ENCODE measurements at places on chromosomes 5 and 9.

- DNase-seq = peak; percentile 75
Measured at GRCh38 chr9:133148199-133149129, 15.2 kb downstream of the GBGT1 start.

DNA sequence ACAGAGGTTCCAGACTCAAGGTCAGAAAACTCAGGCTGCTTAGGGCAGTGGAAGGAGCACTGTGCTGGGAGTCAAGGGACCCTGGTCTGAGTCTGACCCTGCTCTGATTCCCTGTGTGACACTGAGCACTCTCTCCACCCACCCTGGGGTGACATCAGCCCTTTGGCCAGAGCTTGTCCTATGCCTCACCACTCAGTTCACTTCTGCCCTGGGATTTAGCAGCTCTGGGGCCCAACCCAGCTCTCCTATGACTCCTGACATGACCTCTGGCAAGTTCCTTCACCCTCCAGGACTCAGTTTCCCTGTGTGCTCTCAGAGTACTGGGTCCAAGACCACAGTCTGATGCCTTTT is 63.9 kb downstream of the FAM114A2 start:
- DNase-seq = no peak

DNA sequence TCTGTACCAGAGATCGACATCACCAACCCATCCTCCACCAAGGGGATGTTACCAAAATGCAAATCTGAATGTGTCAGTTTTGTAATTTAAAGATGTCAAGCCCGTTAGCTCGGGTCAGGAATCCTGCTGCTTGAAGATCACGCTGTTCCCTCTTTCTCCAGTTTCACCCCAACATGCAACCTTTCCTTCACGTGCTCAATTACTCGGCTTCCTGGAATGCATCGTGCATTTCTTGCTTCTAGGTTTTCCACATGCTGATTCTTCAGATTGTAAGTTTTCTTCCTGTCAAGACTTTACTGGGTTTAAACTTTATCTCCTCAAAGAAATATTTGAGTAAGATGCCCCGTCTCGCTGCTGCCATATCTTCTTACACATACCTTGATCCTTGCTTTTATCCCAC is 209.5 kb upstream of the SNX2 start:
- DNase-seq = no peak

DNA sequence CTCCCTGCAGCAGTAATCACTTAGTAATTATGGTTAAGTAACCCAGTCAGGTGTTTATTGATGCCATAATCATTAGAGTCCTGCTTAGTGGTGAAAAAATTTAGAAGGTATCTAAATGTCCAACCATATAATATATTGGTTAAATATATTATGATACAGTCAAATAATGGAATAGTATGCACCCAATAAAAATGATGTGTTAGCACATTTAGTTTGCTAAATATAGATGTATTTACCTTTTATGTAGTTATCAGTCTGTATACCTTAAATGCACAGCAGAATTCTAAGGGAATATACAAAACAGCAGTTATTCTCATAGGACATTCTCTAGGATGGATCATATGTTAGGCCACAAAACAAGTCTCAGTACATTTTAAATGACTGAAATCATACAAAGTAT is 90.4 kb downstream of the PRKACG start:
- no peak for DNase-seq

GRCh38 chr5:9337928-9338595 is 207.8 kb downstream of the SEMA5A start:
- DNase-seq = no peak

GRCh38 chr5:74966141-74967026 is 86.0 kb downstream of the GCNT4 start:
- no peak for DNase-seq

GRCh38 chr5:10637944-10638343 is 74.1 kb downstream of the ANKRD33B start:
- no peak for DNase-seq

- no peak for DNase-seq
Measured at GRCh38 chr5:111755345-111755941, 1.6 kb downstream of the NREP start.

Data from T47D (cell line).